Muscle of arm (tissue), 14 donors: ENCODE measurements at places on chromosomes 11 and 22. TPM values are rescaled to one million over a fixed set of nuclear protein-coding genes. Genes with fewer than 3 reads are reported as not detected.

The FAT3 gene
- 3.5 TPM for polyA plus RNA-seq

GRCh38 chr11:117315285-117316196 lies 515 bp downstream of the BACE1 start:
- no peak for DNase-seq

GRCh38 chr11:47121731-47122130 lies 54.9 kb downstream of the ARFGAP2 start:
- DNase-seq, result no peak

The OR2D3 gene
- polyA plus RNA-seq, result not detected

DNA sequence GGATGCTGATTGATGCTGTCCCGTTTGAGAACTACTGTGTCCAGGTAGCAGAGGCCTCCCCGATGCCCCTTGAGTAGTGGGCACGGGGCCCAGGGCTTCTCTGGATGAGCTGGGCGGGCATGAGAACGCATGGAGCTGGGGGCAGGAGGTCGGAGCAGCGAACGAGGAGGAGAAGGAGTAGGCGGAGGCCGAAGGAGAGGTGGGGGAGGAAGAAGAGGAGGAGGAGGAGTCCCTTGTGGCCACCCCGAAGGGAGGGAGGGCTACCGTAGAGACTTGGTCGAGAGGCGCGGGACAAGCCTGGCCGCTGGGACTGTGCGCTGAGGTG lies 62.9 kb downstream of the CRYBB2 start:
- DNase-seq, result no peak

DNA sequence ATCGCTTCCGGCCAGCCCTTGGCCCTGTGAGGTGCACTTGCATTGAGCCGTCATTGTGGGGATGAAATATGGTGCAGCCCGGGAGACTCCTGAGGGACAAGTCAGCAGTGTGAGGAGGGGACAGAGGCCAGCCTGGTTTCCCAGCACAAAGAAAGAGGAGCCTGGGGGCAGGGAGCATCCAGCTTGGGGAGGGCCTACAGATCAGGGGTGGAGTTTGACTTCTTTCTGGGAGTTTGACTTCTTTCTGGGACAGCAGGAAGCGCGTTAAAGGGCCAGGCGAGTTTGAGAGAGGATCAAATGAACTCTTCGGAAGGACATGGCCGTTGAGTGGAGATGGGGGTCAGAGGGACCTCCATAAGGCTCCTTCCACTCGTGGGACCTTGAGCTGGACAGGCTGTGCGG lies 91.9 kb downstream of the LRRC32 start:
- DNase-seq, result no peak

The C11orf65 gene
- 0.57 TPM for polyA plus RNA-seq

DNA sequence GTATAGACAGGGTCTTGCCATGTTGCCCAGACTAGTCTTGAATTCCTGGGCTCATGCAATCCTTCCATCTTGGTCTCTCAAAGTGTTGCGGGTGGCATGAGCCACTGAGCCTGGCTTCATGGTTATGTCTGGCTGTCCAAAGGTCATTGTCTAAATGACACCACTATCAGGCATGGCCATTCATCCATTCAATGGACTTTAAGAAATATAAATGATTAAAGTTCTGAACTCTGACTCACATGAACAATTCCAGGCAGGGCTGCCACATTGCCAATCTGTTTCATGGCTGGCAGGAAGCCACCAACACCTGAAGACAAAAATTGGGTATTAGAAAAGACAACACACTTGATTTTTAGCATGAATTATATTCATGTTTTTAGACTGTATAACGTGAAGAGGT lies 4.1 kb downstream of the RTCB start:
- DNase-seq, result no peak

The THY1 gene
- polyA plus RNA-seq, result 198 TPM

- no peak for DNase-seq
These were observed 15.5 kb upstream of the MAPK11 start for GRCh38 chr22:50285568-50286229.

DNA sequence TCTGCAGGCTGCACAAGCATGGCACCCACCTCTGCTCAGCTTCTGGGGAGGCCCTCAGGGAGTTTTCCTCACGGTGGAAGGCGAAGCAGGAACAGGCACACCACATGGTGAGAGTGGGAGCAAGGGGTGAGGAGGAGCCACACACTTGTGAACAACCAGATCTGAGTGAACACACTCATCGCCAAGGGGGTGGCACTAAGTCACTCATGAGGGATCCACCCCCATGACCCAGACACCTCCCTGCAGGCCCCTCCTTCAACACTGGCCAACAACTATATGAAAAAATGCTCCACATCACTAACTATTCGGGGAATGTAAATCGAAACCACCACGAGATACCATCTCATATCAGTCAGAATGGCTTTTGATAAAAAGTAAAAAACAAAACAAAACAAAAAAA lies 722 bp upstream of the KRTAP5-2 start:
- DNase-seq, result no peak

DNA sequence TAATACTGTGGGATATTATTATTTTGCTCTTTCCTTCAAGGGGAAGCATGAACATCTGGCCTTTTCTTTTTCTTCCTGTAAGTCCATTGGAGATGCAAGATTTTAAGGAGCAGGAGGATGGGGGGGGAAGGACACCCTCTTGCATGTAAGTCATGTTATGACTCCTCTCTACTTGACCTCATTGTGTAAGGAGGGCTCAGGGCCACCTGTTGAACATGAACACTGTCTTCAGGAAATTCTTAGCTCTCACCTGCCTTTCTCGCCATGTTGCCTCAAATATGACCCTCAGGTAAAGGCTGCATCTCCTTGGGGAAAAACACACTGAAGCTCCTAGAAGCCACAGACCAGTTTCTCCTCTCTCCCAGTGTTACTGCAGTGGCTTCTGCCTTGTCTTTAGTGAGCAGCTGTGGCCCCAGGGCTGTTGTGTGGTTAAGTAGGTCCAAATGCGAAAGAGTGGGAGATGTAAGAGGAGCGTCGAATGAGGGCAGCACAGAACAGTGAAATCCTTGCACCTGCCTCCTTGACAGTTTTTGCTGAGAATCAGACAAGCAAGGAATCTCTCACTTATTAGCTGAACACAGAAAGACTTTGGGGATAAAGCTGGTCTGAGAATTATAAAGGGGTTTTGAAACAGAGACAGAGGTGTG lies 1.3 kb upstream of the RAG1 start:
- DNase-seq, result no peak

DNA sequence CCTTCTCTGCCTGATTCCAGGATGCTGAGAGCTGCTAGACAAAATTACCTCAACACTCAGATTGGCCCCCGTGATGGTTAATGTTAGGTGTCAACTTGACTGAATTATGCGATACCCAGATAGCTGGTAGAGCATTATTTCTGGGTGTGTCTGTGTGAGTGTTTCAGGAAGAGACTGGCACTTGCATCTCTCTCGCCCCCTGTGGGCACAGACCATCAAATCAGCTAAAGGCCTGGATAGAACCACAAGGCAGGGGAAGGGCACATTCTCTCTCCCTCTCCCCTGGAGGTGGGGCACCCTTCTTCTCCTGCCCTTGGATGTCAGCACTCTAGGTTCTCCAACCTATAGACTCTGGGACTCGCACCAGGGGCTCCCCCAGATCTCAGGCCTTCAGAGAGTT lies 79.7 kb downstream of the KIRREL3 start:
- DNase-seq, result no peak
